ENCODE measurements at places on chromosomes 12 and 14. TPM values are rescaled to one million over a fixed set of nuclear protein-coding genes. Genes with fewer than 3 reads are reported as not detected.

Gene ITGB7
- total RNA-seq: 1.8 TPM

Gene KRT73
- total RNA-seq: not detected

Gene ZDHHC22
- not detected for total RNA-seq

Gene LHX5
- total RNA-seq: not detected

Gene PLEKHH1
- 0.32 TPM for total RNA-seq

Gene WIF1
- not detected for total RNA-seq

Gene ADAM20
- total RNA-seq: 0.49 TPM

Gene KRT7
- total RNA-seq: 17.0 TPM

Gene CCER1
- not detected for total RNA-seq

Gene NINJ2
- total RNA-seq: not detected

Gene TAPBPL
- total RNA-seq: 15.9 TPM

Gene TAS2R50
- 4.7 TPM for total RNA-seq

Gene TRPV4
- total RNA-seq: 1.8 TPM

Gene SLC5A8
- not detected for total RNA-seq

Gene PSEN1
- 65.5 TPM for total RNA-seq

Gene KLRF1
- 0.16 TPM for total RNA-seq

Gene PAN2
- 19.2 TPM for total RNA-seq

Gene SSTR1
- 5.5 TPM for total RNA-seq

Gene DHRS4
- total RNA-seq: 30.2 TPM

Gene BLTP3B
- total RNA-seq: 44.2 TPM

Gene TCL1A
- 0.65 TPM for total RNA-seq

Gene NANOG
- not detected for total RNA-seq

Gene KCNC2
- not detected for total RNA-seq

Gene CFAP54
- 3.4 TPM for total RNA-seq

Gene PTHLH
- total RNA-seq: 0.12 TPM
